Neural crest cell (in vitro differentiated cells): ENCODE measurements at places on chromosomes 5 and 9.

DNA sequence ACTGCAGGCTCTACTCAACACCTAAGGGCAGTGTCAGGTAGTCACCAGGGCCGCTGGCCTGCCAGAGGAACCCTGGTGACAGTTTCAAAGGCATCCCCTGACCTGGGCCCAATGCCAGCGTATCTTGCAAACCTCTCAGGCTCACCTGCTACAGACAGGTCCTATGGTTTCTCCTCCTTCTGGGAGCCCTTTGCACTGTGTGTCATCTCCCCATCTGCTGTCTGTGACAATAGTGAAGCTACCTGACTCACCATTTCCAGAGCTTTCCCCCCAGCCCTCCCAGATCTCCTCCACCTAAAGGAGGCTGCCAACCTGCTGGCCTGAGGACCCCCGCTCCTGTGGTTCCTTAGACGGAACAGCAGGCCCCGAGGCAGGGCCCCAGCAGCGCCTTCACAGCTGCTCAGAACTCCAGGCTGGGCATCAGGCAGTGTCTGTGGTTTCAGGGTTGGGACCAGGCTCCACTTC lies 203.1 kb downstream of the FSTL4 start:
- no peak overlapping the region for H3K27ac ChIP-seq
- no peak for DNase-seq
- no peaks in the 10 kb centered on the region for H3K36me3 ChIP-seq
- H3K4me3 ChIP-seq = no peak overlapping the region

GRCh38 chr5:156396063-156396829 lies 69.3 kb downstream of the SGCD start:
- DNase-seq = no peak
- H3K27me3 ChIP-seq = no peaks in the 10 kb centered on the region
- H3K4me3 ChIP-seq = no peak overlapping the region
- H3K4me1 ChIP-seq = peaks cover 8% of the 10 kb centered on the region
- H3K36me3 ChIP-seq = no peaks in the 10 kb centered on the region

DNA sequence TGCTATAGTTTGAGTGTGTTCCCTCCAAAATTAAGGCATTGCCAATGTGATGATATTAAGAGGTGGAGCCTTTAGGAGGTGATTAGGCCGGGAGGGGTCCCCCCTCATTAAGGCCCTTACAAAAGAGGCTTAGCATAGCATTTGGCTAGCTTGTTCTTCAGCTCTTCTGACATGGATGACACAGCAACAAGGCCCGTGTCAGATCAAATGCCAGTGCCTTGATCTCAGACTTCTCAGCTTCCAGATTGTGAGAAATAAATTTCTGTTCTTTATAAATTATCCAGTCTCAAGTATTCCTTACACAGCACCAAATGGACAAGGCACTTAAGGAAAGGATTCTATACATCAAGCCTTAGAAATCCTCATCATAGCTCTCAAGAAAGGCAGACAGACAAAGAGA lies 31.8 kb downstream of the SLC38A9 start:
- no peak overlapping the region for H3K4me3 ChIP-seq
- no peak overlapping the region for H3K27ac ChIP-seq
- DNase-seq = no peak
- H3K36me3 ChIP-seq = peaks cover 2% of the 10 kb centered on the region

- no peak overlapping the region for H3K27ac ChIP-seq
- H3K36me3 ChIP-seq = peaks cover 5% of the 10 kb centered on the region
- H3K27me3 ChIP-seq = peaks cover 20% of the 10 kb centered on the region
- H3K4me3 ChIP-seq = no peak overlapping the region
These were observed 8.4 kb downstream of the FAM163B start for GRCh38 chr9:133600739-133601138.

DNA sequence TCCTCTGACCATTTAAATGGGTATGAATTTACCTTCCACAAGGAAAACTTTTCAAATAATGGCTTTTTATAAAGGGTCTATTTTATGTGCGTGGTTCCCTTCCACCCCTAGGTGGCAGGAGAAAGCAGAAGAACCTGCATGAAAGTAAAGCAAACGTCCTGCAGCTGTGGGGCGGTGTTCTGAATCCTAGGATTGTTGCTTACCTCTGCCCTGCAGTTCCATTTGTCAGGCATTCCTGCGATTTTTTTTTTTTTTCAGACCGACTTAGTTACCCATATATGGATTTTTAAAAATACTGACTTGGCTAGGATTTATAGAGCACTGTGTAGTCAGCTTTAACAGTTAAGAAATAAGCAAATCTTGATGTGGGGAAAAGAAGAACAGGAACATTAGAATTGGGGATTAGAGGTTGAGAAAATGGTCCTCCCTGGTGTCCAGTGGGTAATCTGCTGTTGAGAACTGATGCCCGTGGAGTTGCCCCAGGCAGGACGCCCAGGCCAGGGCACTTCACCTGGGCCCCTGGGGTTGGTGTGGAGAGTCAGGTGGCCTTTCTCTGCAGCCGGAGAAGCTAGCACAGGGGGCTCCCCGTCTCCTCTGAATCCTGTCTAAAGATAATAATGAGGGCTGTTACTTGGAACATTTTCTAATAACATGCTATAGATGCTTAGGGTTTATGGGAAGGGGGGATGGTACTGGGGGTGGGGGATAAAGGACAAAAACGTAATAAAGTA lies 30.4 kb upstream of the LTC4S start:
- peaks cover 2% of the 10 kb centered on the region for H3K36me3 ChIP-seq
- peaks cover 55% of the 10 kb centered on the region for H3K4me1 ChIP-seq
- H3K4me3 ChIP-seq = no peak overlapping the region
- DNase-seq = peak; percentile 48

DNA sequence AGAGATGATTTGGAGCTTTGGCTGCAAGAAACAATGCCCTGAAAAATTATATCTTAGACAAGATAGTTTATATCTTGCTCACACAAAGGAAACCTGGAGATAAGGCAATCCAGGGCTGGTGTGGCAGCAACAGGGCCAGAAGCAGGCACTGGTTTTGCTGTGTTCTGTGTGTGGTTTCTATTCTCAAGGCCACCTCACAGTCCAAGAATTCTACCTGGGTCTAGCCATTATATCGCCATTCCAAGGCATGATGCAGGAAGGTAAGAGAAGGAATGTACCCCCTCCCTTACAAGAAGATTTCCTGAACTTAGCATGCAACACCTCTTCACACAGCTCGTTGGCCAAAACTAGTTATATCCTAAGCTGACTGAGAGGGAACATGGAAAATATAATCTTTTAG lies 74.5 kb upstream of the MEGF10 start:
- no peak for DNase-seq
- no peaks in the 10 kb centered on the region for H3K36me3 ChIP-seq
- H3K27me3 ChIP-seq = no peaks in the 10 kb centered on the region

DNA sequence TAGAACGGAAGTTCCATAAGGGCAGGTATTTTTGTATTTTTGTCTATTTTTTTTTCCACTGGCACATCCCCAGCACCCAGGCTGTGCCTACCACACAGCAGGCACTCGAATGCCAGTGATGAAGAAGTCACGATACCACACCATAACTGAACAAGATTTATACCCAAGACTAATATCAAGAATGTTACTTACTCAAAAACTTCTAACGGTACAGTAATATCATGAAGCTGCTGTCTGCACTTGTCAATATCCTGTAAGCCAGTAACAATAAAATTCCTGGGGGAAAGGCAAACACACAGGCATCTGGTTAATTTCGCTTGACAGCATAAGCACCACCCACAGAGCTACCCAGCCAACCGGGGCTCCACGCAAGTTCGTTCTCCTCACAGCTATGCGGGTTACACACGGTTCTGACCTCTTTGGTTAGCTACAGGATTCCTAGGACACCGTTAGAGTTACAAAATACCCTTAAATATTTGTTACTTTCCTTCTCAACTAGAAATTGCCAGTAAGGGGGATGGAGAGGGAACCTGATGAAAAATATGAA lies 1.3 kb downstream of the MED10 start:
- H3K27ac ChIP-seq = no peak overlapping the region
- no peak for DNase-seq
- peaks cover 30% of the 10 kb centered on the region for H3K36me3 ChIP-seq

DNA sequence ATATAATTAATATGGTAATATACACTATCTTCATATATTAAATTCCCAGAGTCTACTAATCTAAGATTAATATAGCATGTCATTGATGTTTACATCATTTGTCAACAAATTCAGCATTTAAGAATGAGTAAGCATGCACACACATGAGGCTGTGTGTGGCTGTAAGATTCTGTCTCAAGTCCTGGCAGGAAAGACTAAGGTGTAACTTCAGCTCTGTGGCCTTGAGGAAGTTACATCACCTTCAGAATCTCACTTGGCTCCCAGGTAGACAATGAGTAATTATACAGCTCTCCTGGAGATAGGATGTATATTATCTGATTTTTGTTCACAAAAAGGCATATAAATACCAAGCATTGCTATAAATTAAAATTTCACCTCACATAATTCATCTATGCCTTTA lies 119.4 kb upstream of the IQGAP2 start:
- no peaks in the 10 kb centered on the region for H3K36me3 ChIP-seq
- DNase-seq = no peak
- H3K4me1 ChIP-seq = no peaks in the 10 kb centered on the region

DNA sequence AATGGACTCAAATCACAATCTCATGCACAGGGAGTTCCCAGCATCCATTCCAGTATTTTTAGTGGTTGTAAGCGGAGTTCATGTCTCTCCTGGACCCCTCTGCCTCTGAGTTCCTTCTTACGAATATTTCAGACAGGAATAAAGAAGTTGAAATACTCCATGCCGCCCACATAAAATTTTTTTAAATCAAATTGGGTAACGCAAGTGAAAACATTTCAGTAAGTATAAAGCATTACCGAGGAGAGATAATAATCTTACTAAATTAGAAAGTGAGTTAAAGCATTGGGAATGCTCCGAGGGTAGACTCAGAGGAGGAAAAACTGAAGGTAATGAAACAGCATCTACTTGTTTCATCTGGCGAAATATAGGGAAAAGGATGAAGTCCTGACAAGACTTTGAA lies 317.6 kb downstream of the ARRDC3 start:
- H3K27me3 ChIP-seq = no peaks in the 10 kb centered on the region
- no peak for DNase-seq
- peaks cover 9% of the 10 kb centered on the region for H3K36me3 ChIP-seq

- H3K4me3 ChIP-seq = no peak overlapping the region
- no peak overlapping the region for H3K27ac ChIP-seq
- H3K36me3 ChIP-seq = no peaks in the 10 kb centered on the region
- no peaks in the 10 kb centered on the region for H3K27me3 ChIP-seq
- H3K4me1 ChIP-seq = peaks cover 5% of the 10 kb centered on the region
These were observed 47.6 kb upstream of the ZFAND5 start for GRCh38 chr9:72412483-72413040.
